ENCODE measurements at places on chromosomes 2 and 18.

GRCh38 chr18:6851480-6851879 is 122.0 kb downstream of the ARHGAP28 start:
- no peak for DNase-seq

GRCh38 chr18:46393230-46393629 is 263.8 kb downstream of the LOXHD1 start:
- DNase-seq, result no peak

- no peak for DNase-seq
Observed at GRCh38 chr18:77023102-77023782, 109.3 kb downstream of the MBP start.

DNA sequence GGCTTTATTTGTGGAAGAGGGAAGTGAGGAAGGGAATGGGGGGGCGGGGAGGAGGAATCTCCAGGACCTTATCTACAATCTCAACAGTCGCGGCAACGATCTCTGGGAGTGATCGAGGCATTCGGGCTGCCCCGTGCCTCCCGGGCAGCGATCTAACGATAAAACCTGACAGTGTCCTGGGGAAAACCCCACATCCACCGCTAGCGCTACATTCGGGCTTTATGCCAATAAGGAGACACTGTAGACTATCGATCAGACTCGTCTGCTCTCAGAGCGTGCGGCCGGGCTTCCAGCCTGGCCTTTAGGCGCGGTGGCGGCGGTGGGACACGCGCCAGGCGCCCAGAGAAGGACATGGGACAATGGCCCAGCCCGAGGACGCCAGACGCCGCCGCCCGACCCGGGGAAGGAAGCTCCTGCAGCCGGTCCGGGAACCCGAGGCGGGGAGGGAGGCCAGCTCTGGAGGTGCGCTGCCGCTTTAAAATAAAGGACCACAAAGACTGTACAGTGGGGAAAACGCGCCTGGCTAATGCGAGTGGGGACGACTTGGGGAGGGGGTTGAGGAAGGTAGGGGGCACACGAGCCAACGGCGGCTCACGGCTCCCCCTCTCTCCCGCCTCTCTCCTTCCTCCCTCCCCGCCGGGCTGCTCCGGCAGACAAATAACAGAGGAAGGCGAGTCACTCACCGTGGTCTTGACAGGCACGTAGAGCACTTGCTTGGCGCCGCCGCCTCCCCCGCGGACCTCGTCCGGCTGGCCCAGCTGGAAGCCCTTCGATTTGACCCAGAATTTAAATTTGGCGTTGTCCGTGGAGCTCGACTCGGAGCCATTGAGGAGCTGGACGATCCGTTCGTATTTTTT is 2.2 kb downstream of the NOL4 start:
- DNase-seq, result no peak

- no peak for DNase-seq
Observed at GRCh38 chr2:2839782-2840531, 508.9 kb upstream of the MYT1L start.

- DNase-seq, result no peak
Observed at GRCh38 chr2:147688242-147688641, 156.6 kb upstream of the ACVR2A start.
